CD4-positive, alpha-beta T cell treated with Interleukin-1 beta for 1 hour (primary cell): ENCODE measurements at places on chromosomes 7 and 10.

- DNase-seq: no peak
Observed at GRCh38 chr7:94441138-94441537, 46.4 kb downstream of the COL1A2 start.

GRCh38 chr10:97408496-97408992 is 7.4 kb upstream of the RRP12 start:
- no peak for DNase-seq

GRCh38 chr10:117819304-117819703 is 227.4 kb downstream of the RAB11FIP2 start:
- DNase-seq: no peak

DNA sequence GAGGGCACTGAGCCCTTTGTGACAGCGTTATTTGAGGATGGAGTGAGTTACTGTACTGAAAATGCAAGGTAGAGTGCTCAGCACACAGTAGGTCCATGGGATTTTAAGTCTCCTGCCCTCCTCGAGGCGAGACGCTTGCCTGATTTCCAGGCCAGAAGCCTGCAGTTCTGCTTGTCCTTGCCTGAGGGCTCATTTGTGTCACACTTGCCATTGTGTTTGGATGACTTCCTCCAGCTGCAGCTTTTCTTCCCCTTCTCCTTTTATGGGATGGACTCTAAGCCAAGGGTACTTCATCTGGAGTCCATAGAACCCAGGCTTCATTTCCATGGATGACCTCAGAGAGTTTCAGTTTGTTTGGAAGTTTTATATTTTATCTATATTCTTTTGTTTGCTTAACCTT is 304.2 kb upstream of the BMPER start:
- no peak for DNase-seq

DNA sequence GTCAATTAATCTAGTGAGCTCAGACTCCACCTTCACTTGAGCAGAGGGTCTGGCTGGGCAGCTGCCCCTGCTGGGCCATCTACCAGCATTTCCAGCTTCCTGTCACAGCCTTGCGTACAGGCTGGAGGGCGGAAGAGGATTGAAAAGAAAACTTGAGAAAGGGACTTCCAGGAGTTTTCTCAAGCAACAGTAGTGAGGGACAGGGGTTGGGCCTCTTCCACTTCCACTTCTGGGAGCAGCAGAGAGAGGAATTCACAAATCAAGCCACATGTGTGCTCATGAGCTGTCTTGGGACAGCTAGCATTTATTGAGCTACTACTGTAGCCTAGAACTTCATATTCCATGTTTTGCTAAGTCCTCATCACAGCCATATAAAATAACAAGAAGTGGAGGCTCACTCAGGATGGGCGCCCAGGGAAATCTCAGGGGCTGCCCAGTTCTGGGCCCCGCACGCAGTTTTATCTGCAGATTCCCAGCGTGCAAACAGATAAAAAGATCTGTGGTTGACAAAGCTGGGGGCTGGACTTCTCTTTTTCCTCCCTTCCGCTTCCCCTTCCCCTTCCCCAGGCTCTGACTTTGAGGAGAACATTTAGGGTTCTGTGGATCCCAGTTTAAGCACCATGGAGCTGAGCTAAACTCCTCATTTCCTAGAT is 135.8 kb downstream of the RGS10 start:
- DNase-seq: no peak
